ENCODE measurements at places on chromosomes 3 and 15.

- H3K4me1 ChIP-seq, result peaks cover 18% of the 10 kb centered on the region
- DNase-seq, result no peak
- no peak overlapping the region for H3K4me3 ChIP-seq
- H3K36me3 ChIP-seq, result peaks cover 24% of the 10 kb centered on the region
- H3K27ac ChIP-seq, result no peak overlapping the region
Measured at GRCh38 chr3:38515367-38515766, 19.2 kb downstream of the EXOG start.

GRCh38 chr3:186818956-186819355 lies 12.7 kb upstream of the RFC4 start:
- no peaks in the 10 kb centered on the region for H3K36me3 ChIP-seq
- DNase-seq, result no peak
- H3K4me3 ChIP-seq, result no peak overlapping the region
- H3K27ac ChIP-seq, result no peak overlapping the region
- H3K27me3 ChIP-seq, result peaks cover 3% of the 10 kb centered on the region
- peaks cover 2% of the 10 kb centered on the region for H3K4me1 ChIP-seq

DNA sequence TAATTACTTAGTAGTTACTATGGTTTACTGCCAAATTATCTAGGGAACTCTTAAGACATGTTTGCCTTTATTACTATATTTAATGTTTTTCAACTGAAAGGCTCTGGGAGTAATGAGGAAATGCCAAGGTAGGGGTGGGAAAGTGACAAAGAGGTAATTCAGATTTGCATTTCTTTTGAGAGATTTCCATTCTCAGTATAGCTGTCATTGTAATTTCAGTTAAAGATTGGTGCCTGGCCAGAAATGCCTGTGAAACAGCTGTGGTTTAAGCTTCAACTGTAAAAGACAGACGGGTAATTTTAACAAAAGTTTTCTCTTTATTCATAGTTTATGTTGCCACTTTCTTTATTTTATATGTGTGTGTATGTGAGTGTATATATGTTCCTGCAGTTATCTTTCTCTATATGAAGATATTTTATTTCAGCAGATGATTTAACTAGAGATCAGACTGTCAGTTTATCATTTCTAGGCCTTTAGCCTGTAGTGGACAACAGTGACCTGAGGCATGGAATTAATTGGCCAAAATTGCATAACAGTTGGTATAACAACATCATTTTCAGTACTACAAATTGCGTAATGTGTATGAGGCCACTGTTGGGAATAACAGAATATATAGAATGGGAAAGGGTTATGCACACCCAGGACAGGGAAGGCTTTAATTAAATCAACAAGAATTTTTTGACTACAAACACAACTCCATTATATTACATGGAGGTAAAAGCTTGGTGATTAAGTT lies 119.0 kb downstream of the BBX start:
- H3K27ac ChIP-seq, result no peak overlapping the region
- H3K4me1 ChIP-seq, result peaks cover 6% of the 10 kb centered on the region
- no peaks in the 10 kb centered on the region for H3K27me3 ChIP-seq
- no peaks in the 10 kb centered on the region for H3K36me3 ChIP-seq
- DNase-seq, result no peak

DNA sequence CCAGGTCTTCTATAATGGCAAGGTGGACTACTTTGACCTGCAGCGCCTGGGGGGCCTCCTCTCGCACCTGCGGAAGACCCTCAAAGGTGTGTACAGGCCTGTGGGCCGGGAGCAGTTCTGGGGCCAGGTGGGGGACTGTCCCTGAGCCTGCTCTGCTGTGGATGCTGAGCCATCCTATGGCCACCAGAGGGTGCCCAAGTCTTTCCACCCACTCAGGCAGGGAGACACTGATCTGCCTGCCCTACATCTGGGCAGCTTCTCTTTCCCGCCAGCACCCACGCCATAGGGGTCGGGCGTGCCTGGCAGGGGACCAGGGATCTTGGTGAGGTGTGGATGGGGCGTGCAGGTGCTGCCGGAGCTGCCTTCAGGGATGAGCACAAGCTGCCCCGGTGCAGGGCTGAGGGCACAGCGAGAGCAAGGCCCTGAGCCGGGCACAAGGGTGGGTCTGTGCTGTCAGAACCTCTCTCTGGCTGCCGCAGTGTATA lies 14.1 kb downstream of the RNF123 start:
- H3K36me3 ChIP-seq, result no peaks in the 10 kb centered on the region
- H3K4me1 ChIP-seq, result peaks cover 8% of the 10 kb centered on the region
- H3K4me3 ChIP-seq, result no peak overlapping the region
- peak; percentile 75 for DNase-seq
- no peak overlapping the region for H3K27ac ChIP-seq

DNA sequence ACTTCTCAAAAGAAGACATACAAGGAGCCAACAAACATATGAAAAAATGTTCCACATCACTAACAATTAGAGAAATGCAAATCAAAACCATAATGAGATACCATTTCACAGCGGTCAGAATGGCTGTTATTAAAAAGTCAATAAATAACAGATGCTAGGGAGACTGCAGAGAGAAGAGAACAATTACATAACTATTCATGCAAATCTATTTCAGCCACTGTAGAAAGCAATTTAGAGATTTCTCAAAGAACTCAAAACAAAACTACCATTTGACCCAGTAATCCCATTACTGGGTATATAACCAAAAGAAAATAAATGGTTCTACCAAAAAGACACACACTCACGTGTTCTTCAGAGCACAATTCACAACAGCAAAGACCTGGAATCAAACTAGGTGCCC lies 116.3 kb downstream of the VPS13C start:
- no peak overlapping the region for H3K4me3 ChIP-seq
- no peaks in the 10 kb centered on the region for H3K27me3 ChIP-seq
- H3K36me3 ChIP-seq, result peaks cover 16% of the 10 kb centered on the region
- no peak for DNase-seq
- no peaks in the 10 kb centered on the region for H3K4me1 ChIP-seq

DNA sequence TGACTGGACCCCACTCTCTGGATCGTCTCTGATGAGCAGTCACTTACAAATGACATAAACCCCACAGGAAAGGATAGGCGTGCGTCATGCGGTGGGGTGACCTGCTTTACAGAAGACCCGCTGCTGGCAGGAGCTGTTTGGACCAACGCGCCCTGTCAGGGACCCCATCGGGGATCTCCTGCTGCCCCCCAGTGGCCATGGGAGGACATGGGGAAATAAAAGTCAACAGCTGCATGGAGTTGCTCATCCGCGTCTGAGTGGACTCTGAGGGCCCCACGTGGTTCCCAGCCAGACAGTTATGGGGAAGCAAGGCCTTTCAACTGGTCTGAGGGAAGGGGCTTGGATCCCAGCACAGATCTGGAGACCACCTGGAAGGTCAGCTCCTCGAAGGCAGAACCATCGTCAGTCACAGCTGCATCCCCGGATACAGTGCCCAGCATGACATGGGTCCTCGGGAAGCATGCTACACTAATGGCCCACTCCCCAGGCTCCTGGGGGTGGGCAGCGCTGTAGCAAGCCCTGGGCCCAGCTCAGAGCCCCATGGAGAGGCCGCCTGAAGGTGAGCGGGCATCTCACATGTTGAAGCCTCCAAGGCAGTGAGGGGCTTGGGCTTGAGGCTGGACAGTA lies 32.1 kb downstream of the PTH1R start:
- peak; percentile 81 for DNase-seq
- H3K4me1 ChIP-seq, result peaks cover 12% of the 10 kb centered on the region
- H3K4me3 ChIP-seq, result no peak overlapping the region
- H3K36me3 ChIP-seq, result peaks cover 5% of the 10 kb centered on the region
- H3K27ac ChIP-seq, result no peak overlapping the region

GRCh38 chr3:17810759-17811158 lies 68.3 kb upstream of the TBC1D5 start:
- H3K4me1 ChIP-seq, result peaks cover 6% of the 10 kb centered on the region
- no peak for DNase-seq
- H3K27me3 ChIP-seq, result peaks cover 14% of the 10 kb centered on the region
- H3K36me3 ChIP-seq, result no peaks in the 10 kb centered on the region
- H3K4me3 ChIP-seq, result no peak overlapping the region

DNA sequence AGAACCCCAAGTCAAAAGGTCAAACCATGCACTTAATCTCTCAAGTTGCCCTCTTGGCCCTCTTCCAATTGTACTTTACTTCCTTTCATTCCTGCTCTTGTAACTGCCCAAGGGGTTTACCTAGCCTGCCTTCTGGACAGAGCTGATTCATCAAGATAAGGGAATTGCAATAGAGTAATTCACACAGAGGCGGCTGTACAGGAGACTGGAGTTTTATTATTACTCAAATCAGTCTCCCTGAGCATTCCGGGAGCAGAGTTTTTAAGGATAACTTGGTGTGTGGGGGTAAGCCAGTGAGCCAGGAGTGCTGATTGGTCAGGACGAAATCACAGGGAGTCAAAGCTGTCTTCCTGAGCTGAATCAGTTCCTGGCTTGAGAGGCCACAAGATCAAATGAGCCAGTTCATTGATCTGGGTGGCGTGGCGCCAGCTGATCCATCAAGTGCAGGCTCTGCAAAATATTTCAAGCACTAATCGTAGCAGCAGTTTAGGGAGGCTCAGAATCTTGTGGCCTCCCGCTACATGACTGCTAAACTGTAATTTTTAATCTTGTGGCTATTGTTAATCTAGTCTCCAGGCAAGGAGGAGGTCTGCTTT lies 590.0 kb downstream of the EPHA3 start:
- DNase-seq, result no peak
- H3K4me1 ChIP-seq, result no peaks in the 10 kb centered on the region
- H3K36me3 ChIP-seq, result peaks cover 5% of the 10 kb centered on the region

All from natural killer cell treated with Interleukin-12 subunit alpha and Interleukin-12 subunit beta and Interleukin-15 and Interleukin-18, amount 100 ng/mL, for 72 hours (primary cell).